ENCODE measurements at places on chromosomes 3 and 15. TPM values are rescaled to one million over a fixed set of nuclear protein-coding genes. Genes with fewer than 3 reads are reported as not detected.

Gene TEX55
- total RNA-seq = not detected

Gene HHLA2
- total RNA-seq = not detected

Gene ZNF620
- total RNA-seq = 2.4 TPM

Gene MB21D2
- total RNA-seq = 2.2 TPM

Gene ADAMTS9
- total RNA-seq = 12.3 TPM

Gene PRKCD
- 5.0 TPM for total RNA-seq

Gene TPM1
- 1,004 TPM for total RNA-seq

Gene LRRC34
- 3.4 TPM for total RNA-seq

Measured in aortic smooth muscle cell (primary cell).